ENCODE measurements at places on chromosomes 13 and 19. TPM values are rescaled to one million over a fixed set of nuclear protein-coding genes. Genes with fewer than 3 reads are reported as not detected.

DNA sequence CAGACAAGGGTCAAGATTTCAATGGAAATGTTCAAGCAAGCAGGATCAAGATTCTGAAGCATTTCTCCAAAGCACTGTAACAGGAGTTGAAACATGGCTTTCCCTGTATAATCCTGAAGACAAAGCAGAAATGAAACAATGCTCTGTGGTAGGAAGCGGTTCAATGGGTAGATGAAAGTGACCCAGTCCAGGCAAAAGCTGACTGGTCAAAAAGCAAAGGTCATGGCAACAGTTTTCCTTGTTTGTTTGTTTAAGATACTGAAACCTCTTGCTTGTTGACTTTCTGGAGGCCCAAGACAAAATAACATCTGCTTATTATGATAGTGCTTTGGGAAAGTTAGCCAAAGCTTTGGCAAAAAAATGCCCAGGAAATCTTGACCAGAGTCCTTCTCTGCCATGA is 1343.9 kb upstream of the PCDH9 start:
- no peaks in the 10 kb centered on the region for H3K36me3 ChIP-seq
- no peak for DNase-seq

GRCh38 chr19:33740811-33741396 is 55.8 kb upstream of the KCTD15 start:
- no peak overlapping the region for H3K27ac ChIP-seq
- H3K27me3 ChIP-seq: no peaks in the 10 kb centered on the region
- no peaks in the 10 kb centered on the region for H3K36me3 ChIP-seq
- peaks cover 5% of the 10 kb centered on the region for H3K4me1 ChIP-seq

Gene MIR17HG
- total RNA-seq: 36.9 TPM

- no peak overlapping the region for H3K27ac ChIP-seq
- H3K4me1 ChIP-seq: no peaks in the 10 kb centered on the region
- no peaks in the 10 kb centered on the region for H3K27me3 ChIP-seq
These were observed 10.9 kb downstream of the POLR2E start for GRCh38 chr19:1084024-1084868.

Gene LRRC63
- not detected for total RNA-seq

DNA sequence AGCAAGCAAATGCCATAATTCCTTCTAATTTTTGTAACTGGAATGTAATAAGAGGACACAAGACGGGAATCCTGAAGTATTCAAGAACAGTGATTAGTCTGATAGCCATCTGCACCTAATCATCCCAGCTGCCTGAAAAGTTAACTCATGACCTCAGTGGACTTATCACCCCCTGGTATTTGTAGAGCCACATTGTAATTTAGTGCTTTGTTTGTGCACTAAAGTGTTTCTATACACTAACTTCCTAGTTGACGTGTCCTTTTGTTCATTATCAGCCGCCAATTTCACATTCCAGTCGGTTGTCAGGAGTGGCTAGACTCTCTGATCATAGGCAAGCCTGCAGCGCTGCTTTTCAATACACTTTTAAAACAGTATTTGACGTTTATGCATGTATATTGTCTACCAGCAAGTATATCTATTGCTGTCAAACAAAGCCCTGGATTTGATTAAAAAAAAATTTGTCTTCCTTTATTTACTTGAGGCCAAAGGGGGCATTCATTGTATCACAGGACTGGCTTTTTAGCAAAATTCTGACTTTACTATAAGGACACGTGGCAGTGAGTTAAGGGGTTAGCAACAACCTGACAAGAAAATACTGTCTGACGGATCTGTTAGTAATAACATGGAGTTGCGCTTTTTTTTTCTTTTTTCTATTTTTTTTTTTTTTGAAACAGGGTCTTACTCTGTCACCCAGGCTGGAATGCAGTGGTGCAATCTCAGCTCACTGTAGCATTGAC is 10.4 kb upstream of the SOX21 start:
- H3K4me3 ChIP-seq: no peak overlapping the region
- H3K4me1 ChIP-seq: no peaks in the 10 kb centered on the region
- H3K27me3 ChIP-seq: no peaks in the 10 kb centered on the region
- H3K27ac ChIP-seq: no peak overlapping the region
- DNase-seq: no peak

DNA sequence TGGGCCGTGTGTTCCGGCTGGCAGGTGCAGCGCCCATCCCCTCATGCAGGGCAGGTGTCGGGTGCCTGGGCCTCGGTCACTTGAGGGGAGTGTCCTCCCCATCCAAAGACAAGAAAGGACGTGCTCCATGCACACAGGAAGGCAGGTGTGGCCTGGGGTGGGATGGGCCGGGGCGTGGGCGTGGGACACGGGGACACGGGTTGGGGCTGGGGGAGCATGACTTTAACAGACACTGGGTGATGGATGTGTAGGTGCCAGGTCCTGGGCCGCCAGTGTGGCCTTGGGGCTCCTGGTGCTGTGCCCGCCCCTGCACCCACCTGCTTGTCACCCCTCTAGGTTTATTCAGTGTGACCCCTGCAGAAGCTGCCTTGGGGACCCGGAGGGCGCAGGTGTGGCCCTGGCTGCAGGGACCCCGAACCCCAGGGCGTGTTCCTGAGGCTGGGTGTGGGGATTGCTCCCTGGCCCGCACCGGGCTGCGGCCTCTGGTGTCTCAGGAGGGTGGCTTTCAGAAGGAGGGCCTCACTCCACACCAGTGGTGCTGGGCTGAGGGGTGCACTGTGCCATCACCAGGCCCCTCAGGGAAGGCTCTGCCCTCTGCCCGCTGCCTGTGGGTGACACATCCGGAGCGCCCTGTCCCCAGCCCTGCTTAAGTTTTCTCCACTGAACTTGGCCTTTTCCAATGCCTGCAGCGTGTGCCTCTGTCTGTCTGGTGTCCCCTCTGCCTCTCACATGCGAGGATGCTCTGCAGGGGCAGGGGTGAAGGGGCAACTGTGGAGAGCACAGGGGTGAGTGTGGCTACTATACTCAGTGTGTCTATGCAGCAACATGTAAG is 5.2 kb downstream of the TMEM255B start:
- H3K4me3 ChIP-seq: no peak overlapping the region
- H3K4me1 ChIP-seq: peaks cover 6% of the 10 kb centered on the region
- peaks cover 21% of the 10 kb centered on the region for H3K27me3 ChIP-seq
- H3K36me3 ChIP-seq: no peaks in the 10 kb centered on the region
- H3K27ac ChIP-seq: no peak overlapping the region
- no peak for DNase-seq

GRCh38 chr13:108195146-108195545 is 20.2 kb downstream of the LIG4 start:
- DNase-seq: no peak
- H3K27me3 ChIP-seq: no peaks in the 10 kb centered on the region
- H3K27ac ChIP-seq: no peak overlapping the region

DNA sequence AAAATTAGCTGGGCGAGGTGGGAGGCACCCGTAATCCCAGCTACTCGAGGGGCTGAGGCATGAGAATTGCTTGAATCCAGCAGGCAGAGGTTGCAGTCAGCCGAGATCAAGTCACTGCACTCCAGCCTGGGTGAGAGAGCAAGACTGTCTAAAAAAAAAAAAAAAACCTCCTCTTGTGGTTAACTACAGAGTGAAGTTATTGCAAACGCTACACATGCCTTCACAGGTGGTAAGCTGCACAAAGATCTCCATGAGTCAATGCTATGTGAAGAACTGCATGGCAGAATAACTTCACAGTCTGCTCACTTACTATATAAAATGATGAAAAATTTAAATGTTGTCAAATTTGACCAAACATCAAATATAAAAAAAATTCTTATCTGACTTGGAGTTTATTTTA is 436.8 kb downstream of the FGF14 start:
- no peaks in the 10 kb centered on the region for H3K27me3 ChIP-seq
- H3K4me3 ChIP-seq: no peak overlapping the region
- no peaks in the 10 kb centered on the region for H3K4me1 ChIP-seq

- H3K27ac ChIP-seq: no peak overlapping the region
- no peaks in the 10 kb centered on the region for H3K4me1 ChIP-seq
- peak; percentile 70 for DNase-seq
- no peaks in the 10 kb centered on the region for H3K27me3 ChIP-seq
- H3K4me3 ChIP-seq: no peak overlapping the region
These were observed 11.4 kb downstream of the NDUFA11 start for GRCh38 chr19:5891938-5892771.
